ENCODE measurements at places on chromosomes 11 and 22. TPM values are rescaled to one million over a fixed set of nuclear protein-coding genes. Genes with fewer than 3 reads are reported as not detected.

The LMNTD2 gene
- polyA plus RNA-seq: not detected

The C11orf54 gene
- polyA plus RNA-seq: 18.1 TPM

The PTGDR2 gene
- polyA plus RNA-seq: 0.08 TPM

The KCNJ1 gene
- polyA plus RNA-seq: 4.3 TPM

The SLC22A25 gene
- polyA plus RNA-seq: not detected

The MS4A6E gene
- not detected for polyA plus RNA-seq

The TPCN2 gene
- polyA plus RNA-seq: 0.93 TPM

The LRRC74B gene
- polyA plus RNA-seq: not detected

The C11orf21 gene
- polyA plus RNA-seq: not detected

The DDTL gene
- 2.6 TPM for polyA plus RNA-seq

The PLA2G3 gene
- not detected for polyA plus RNA-seq

The TEX12 gene
- 0.77 TPM for polyA plus RNA-seq

The KBTBD3 gene
- polyA plus RNA-seq: 117 TPM

The KDM4F gene
- not detected for polyA plus RNA-seq

The CLDN5 gene
- 0.17 TPM for polyA plus RNA-seq

The CYB5R3 gene
- 9.7 TPM for polyA plus RNA-seq

The RASD2 gene
- polyA plus RNA-seq: not detected

The SYCE3 gene
- 43.1 TPM for polyA plus RNA-seq

The POTEH gene
- not detected for polyA plus RNA-seq

The IFITM1 gene
- 3.6 TPM for polyA plus RNA-seq
